ENCODE measurements at places on chromosomes 7 and 10.
A peak's percentile ranks its signal among the peaks of the same experiment; 100 is the strongest.

GRCh38 chr7:151900591-151900985, 23.7 kb upstream of the PRKAG2 start:
- DNase-seq = no peak

GRCh38 chr7:3558400-3558799, 257.3 kb downstream of the SDK1 start:
- peak; percentile 23 for DNase-seq

DNA sequence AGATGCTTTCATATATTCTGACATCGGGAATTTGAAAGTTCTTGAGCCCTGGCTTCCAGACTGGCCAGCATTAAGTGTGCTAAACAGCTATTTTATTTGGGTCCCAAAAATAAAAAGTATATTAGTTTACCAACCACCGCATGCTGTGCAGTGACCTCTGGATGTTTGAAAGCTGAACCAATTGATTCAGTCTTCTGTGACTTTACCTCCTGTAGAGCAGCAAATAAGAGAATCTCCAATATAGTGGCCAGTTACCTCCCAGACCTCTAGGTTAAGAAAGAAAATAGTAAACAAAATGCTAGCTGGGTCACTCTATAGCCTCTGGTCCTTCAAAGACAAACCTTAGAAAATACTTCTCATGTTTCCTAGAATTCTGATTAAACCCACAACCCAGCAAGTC, 424.6 kb upstream of the NFE2L3 start:
- DNase-seq = no peak

DNA sequence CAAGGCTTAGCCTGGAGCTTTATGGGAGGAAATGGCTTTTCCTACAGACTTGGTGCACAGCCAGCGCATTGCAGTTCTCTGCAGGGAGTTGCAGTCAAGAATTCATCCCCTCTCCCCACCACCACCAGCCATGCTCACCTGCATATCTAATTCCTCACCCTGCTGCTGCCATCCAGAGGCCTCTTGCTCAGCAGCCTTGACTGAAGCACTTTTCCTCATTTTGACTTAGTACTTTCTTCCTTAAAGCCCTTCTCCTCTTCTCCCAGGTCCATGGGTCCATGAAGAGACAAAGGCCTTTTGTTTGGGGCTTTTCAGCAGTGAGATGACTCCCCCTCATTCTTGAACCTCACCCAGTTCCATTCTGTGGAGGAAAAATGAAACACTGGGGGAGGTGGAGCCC, 39.7 kb upstream of the GPR141 start:
- no peak for DNase-seq

DNA sequence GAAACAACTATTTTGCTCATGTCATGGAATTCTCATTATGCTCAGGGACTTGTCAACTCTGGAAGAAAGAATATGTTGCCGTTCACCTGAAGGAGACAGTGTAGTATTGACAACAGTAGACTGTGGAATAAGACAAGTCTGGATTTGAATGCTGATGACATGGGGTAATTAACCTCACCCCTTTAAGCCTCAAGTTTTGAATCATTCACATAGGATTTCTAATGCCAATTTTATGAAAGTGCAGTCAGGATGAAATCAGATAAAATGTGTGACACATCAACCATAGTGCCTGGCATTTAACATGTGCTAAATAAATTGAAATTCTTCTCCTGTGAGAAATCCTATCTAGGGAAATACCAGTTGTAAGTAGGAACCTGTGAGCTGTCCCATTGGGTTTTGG, 305.8 kb downstream of the KIF20B start:
- DNase-seq = peak; percentile 68

Data from NCI-H226 (cell line).